Activated B cell treated with CpG ODN at 0.5 μM for 24 hours (primary cell): ENCODE measurements at places on chromosomes 4 and X.

GRCh38 chr4:182062458-182062857 is 180.7 kb upstream of the TENM3 start:
- no peak for DNase-seq

- DNase-seq = no peak
These were observed 646.5 kb upstream of the ACTRT1 start for GRCh38 chrX:128698573-128699181.

- DNase-seq = no peak
These were observed 156.6 kb upstream of the SCML1 start for GRCh38 chrX:17580539-17581152.

GRCh38 chr4:140099983-140100382 is 54.0 kb downstream of the MAML3 start:
- no peak for DNase-seq

DNA sequence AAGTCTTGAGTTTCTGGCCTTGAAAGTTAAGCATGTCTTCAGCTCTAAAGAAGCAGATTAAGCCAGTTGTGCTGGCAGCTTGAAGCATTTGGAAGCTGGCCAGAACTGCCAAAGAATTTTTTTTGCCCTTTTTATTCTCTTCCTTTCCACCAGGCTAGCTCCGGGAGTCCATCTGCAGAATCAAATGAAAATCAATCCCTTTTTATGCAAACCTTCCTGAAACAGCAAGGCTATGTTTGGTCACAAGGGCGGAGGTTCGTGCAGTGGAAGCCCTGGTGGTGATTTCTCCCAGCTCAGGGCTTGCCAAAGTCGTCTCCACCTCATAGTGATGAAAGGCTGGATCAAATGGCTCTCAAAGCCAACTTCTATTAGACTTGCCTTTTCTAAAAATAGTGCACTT is 21.6 kb upstream of the C4orf54 start:
- DNase-seq = no peak

DNA sequence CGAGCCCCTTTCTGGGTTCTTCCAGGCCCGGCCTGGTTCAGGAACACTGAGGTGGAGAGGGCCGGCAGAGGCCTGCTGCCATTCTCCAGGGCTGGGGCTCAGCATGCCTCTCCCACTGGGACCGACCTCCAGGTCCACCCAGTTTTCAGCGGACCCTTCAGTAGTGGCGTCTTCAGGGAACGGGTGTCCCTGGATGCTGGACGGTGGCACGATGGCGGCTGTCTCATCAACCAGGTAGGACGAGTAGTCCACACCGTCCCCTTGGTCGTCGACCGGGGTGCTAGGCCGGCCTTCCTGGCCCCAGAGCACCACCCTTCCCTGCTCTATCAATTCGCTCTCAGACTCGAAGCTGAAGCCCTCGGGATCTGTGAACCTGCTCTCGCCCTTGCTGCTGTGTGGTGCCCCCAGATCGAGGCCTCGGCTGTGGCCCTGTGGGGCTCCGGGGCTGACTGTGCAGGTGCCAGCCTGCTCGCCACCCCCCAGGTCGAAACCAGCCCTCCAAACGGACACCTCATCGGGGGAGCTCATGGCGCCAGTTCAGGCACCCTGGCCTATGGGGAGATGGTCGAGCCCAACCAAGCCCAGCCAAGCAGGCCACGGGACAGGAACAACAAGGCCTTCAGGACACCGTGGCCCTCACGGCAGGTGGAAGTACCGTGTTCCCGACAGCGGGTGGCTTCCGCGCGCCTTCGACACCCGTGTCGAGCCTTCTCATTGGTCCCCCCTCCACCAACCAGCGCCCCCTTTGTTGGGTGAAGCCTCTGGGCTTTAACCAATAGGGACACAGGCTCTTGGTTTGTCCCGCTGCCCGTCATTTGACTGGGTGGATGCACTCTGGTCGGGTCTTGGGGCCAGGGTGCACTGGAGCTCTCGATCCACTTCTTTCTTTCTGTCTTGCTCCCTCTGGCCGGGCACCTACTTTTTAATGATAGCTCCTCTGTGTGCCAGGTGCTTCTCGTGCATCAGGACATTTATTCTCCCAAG is 814 bp upstream of the LOC101059915 start:
- DNase-seq = no peak

DNA sequence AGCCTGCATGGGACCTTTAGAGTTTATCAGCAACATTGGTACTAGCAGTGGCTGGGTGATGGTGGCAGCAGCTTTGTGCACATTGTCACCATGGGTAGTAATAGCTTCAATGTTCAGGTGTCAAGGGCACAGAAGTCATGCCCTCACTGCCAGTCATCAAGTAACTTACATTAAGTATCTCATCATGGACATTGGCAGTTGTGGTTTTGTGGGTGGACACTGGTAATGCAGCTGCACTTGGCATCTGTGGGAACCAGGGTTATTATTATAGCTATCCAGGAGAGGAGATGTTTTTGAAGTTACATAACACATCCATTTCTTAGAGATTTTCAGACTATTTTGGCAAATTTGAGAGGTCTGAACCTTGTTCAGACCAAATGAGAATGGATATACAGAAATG is 243.2 kb upstream of the NOCT start:
- no peak for DNase-seq

GRCh38 chr4:31674313-31674947 is 954.3 kb downstream of the PCDH7 start:
- DNase-seq = no peak

DNA sequence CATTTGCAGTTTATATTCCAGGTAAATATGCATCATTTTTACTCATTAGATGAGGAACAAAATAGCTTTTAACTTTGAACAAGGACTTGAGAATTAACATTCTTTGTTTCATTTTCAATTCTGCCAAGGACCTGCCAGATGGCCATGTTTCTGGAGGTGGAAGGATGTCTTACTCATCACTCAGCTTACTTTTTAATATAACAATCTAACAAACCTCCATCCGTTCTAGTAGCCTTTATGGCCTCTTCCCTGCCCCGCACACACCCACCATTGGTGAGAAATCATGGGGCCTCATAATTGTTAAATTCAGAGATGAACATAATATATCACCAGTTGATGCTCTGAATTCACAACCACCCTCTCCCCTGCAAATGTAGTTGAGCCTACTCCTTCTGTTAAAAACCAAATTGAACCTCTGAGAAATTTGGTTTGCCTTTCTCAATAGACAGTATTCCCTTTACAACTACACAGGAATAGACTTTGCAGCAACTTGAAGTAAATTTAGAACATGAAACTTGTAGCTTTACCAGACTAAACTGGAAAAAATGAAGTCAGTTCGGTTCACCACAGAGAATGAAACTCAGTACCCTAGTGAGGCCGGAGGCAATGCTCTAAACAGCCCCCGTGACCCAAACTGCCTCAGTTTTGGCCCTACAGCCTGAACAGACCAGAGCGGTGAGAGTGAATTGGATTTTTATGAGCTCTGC is 50.1 kb upstream of the ACSL4 start:
- no peak for DNase-seq

- DNase-seq = no peak
These were observed 911.5 kb downstream of the GLUD2 start for GRCh38 chrX:121958886-121959285.

- DNase-seq = no peak
These were observed 9.6 kb downstream of the YY2 start for GRCh38 chrX:21865436-21865835.

- DNase-seq = no peak
These were observed 103.7 kb downstream of the JADE1 start for GRCh38 chr4:128913228-128913627.

- DNase-seq = no peak
These were observed 95.9 kb upstream of the RPS6KA3 start for GRCh38 chrX:20362268-20363267.

- no peak for DNase-seq
These were observed 189.0 kb upstream of the TTC29 start for GRCh38 chr4:147134536-147135210.

DNA sequence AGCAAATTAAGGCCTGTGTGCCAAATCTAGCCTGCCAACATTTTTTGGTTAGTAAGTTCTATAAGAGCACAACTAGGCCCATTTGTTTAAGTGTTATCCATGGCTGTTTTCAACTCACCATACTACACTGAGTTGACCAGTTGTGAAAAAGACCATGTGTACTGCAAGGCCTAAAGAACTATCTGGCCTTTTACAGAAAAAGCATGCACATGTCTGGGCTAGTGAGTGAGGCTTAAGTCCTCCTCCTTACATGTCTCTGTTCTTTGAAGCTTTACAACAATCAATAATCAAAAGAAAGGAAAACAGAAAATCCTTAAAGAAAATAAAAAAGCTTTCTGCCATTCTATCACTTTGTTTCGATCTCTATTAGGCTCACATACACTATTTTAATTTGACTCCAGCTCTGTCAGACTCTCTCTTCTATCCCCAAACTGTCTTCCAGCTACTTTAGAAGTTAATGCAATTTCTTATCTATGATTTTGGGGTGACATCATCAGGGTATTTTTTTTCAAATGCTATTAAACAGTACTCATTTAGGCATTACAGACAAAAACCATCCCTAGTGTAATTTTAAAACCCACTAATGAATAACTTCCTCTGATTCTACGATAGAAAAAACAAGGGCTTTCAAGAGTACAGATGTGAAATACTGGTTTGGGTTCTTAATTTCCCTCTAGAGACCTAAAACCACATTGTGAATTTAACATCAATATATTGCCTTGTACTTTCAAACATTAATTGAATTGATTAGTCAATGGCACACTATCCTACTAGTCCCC is 161.8 kb downstream of the MAB21L2 start:
- no peak for DNase-seq

GRCh38 chr4:25367004-25367621 is 9.9 kb upstream of the ANAPC4 start:
- no peak for DNase-seq

DNA sequence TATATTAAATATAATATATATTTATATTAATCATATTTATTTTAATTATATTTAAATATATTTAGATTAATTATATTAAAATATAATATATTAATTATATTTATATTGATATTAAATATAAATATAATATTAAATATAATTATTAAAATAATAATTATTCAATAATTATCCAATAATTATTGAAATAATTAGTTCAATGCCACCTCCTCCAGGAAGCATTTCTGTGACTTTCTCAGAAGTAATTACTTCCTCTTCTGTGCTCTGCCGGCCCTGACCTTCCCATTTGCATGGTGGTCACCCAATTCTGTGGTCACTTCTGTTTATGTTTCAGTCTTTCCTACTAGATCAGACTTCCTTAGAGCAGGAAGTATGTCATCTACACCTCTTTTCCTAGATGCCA is 45.8 kb downstream of the EVC2 start:
- no peak for DNase-seq

DNA sequence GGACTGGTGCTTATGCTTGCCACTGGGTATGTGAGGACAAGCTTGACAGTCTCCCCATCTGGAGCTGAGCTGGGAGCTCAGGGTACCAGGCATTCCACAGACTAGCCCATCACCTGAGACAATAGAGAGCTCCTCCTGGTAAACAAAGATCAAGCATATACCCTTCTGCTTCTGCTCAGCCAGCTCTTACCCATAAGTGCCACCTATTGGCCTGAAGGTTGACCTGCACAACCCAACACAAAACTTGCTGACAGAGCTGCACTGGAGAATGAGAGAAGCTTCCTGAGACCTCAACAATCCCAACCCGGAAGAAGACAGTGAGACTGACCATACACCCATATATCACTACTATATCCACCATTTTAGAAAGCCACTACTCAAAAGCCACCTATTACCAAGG is 1049.2 kb upstream of the INTU start:
- DNase-seq = no peak

GRCh38 chr4:3291969-3292570 is 751 bp upstream of the RGS12 start:
- DNase-seq = no peak

DNA sequence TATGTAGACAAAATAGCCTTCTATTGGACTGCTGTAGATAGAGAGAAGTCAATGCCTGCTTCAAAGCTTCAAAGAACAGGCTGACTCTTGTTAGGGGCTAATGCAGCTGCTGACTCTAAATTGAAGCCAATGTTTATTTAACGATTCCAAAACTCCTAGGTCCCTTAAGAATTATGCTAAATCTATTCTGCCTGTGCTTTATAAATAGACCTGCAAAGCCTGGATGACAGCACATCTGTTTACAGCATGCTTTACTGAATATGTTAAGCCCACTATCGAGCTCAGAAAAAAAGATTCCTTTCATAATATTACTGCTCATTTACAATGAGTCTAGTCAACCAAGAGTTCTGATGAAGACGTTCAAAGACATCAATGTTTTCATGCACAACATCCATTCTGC is 54.8 kb upstream of the RBMXL3 start:
- no peak for DNase-seq

GRCh38 chrX:53003111-53003510 is 44.8 kb upstream of the FAM156A start:
- DNase-seq = no peak

GRCh38 chr4:123297836-123298235 is 98.8 kb upstream of the SPRY1 start:
- no peak for DNase-seq

DNA sequence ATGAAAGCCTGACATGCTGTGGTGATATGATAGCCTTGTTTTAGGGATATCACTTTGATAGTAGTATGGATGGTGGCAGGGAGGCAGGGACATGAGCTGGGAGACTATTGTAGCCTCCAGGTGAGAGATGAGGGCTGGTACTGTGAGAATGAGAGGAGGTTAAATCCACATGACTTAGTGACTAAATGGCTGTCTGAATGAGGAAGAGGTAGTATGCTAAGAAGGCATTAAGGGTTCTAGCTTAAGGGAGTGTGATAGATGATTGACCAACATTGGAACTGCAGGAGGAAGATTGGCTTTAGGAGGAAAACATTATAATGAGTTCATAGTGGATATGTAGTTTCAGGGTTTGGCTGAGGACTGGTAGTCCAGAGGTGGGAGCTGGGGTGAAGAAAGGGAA is 195.0 kb upstream of the ANK2 start:
- DNase-seq = no peak

GRCh38 chr4:80225595-80225994 is 28.3 kb downstream of the PRDM8 start:
- DNase-seq = no peak

- DNase-seq = no peak
These were observed 236.0 kb downstream of the AFAP1 start for GRCh38 chr4:7703688-7704087.

DNA sequence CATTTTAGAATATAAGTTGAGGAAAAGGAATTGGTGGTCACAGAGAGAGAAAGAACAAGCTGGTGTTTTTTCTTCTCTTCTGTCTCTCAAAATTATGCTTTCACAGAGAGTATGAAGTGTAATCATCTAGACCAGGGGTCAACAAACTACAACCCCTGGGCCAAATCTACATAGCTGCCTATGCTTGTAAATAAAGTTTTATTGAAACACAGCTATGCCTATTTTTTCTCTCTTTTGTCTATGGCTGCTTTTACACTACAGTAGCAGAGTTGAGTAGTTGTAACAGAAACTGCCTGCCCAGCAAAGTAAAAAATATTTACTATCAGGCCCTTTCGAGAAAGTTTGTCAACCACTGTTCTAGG is 6.7 kb upstream of the FAM9C start:
- no peak for DNase-seq
